Stimulated activated CD4-positive, alpha-beta T cell treated with anti-CD3 and anti-CD28 coated beads, TNF-alpha, amount 100 ng/mL, for 48 hours (primary cell): ENCODE measurements at places on chromosomes 3 and 15.

DNA sequence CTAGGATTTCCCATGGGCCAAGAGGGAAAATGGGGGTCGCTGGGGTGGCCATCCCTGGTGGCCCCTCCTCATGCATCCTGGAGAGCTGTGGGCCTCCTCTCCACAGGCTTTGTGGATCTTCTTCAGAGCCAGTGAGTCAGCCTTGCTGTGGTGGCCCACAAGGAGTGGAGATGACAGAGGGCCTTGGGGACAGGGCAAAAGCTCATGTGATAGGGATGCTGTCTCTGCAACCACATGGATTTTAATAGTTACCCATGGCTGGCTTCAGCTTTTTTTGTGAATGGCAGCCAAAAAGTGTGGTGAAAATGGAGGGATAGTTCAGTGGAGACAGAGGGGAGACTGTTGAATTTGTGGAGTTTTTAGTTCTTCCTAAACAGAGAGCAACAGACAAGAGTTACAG, 1.2 kb downstream of the TF start:
- no peak for DNase-seq

DNA sequence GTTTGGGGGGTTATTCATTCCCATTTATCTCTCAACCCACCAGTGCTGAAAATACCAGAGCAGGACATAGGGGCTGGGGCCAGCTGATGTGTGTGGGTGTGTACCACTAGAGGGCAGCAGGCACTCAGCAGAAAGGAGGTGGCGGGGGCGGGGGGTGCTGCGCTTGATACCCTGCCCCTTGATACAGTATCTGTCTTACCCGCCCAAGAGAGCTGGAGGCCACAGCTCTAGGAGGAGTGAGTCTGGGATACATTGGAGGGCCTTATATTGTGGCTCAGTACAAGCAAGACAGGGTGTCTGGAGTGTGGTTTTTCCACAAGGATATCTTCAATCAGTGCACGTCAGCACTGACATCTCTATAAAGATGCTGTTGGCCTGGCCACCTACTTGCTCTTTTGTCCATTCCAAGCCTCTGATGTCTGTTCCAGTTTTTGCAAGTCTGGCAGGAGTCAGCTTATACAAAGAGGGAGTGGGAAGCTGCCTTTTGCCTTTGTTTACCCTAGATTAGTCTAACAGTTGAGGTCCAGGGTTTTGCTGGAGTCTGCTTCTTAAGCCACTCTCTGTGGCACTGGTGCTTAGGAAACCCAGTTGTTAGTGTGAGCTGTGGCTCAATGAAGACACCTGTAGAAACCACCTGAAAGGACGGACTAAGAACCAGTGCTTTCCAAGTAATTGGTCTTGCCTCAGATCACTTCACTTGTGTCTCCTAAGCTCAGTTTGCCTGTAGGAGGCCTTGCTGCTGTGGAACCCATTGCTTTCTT, 1.5 kb upstream of the RBM15B start:
- DNase-seq, result no peak

- no peak for DNase-seq
These were observed 57.4 kb downstream of the TIGIT start for GRCh38 chr3:114351123-114351821.

DNA sequence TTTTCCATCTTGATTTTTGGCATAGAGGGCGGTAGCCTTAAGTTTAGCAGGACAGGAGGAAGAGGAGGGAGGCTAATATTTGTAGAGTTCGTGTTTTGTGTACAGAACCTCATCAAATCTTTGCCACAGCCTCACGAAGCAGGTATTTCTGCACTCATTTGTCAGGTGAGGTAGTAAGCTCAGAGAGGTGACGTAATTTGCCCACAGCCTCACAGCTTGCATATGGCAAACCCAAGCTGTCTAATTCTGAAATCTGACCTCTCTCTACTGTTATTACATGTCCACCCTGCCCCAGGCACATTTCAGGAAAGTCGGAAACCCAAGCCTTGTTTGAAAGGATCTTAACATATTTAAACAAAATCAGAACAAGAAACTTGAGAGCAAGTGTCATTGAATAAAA, 91.1 kb upstream of the TPM1 start:
- DNase-seq, result no peak

GRCh38 chr3:25945836-25946235, 155.9 kb downstream of the OXSM start:
- DNase-seq, result no peak

DNA sequence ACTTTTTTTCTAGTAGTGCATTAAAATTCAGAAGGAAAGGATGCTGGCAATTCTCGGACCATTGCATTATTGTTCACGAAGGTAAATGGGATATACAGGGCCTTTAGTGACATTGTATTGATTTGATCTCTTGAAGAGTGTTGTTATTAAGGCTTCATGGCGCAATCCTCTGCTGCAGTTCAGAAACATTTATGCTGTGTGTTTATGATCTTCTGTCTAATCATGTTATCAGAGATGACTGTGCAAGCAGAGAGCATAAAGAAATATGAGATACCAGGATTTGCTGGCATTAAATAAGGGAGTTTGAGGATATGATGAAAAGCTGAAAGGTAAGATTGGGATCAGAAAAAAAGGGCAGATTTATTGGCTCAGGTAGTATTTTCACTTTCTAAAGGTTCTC, 180.6 kb downstream of the EPHA6 start:
- DNase-seq, result no peak

- no peak for DNase-seq
These were observed 353.2 kb downstream of the AGBL1 start for GRCh38 chr15:86432861-86433260.

GRCh38 chr3:56593455-56594158, 36.6 kb downstream of the CCDC66 start:
- DNase-seq, result no peak

- DNase-seq, result no peak
These were observed 49.7 kb downstream of the CCK start for GRCh38 chr3:42216302-42216701.

GRCh38 chr15:70762469-70763119, 764 bp downstream of the UACA start:
- peak; percentile 9 for DNase-seq

DNA sequence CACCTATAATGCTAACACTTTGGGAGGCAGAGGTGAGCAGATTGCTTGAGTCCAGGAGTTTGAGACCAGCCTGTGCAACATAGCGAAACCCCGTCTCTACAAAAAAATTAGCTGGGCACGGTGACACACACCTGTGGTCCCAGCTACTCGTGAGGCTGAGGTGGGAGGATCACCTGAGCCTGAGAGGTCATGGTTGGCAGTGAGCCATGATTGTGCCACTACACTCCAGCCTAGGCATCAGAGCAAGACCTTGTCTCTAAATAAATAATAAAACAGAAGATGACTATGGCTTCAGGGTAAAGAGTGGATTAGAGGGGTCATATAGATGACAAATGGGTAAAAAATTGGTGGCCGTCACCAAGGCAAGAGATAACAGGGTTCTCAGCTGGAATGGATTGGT, 3.1 kb downstream of the SLC25A38 start:
- DNase-seq, result no peak

- DNase-seq, result no peak
These were observed 708 bp upstream of the GCHFR start for GRCh38 chr15:40762919-40763800.

GRCh38 chr3:46082849-46083248, 55.6 kb upstream of the XCR1 start:
- no peak for DNase-seq

GRCh38 chr15:36430726-36431265, 148.6 kb upstream of the CDIN1 start:
- DNase-seq, result no peak

DNA sequence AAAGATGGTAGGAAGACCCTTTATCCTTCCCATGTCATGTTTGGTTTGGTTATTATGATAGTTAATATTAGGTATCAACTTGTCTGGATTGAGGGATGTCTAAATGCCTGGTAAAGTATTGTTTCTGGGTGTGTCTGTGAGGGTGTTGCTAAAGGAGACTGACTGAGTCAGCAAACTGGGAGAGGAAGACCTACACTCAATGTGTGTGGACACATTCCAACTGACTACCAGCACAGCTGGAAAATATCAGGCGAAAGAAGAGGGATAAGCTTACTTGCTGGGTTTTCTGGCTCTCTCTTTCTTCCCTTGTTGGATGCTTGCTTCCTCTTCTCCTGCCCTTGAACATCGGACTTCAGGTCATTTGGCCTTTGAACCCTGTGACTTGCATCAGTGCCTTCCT, 1227.6 kb upstream of the EPHA6 start:
- DNase-seq, result no peak

GRCh38 chr3:88188436-88188835, 38.7 kb downstream of the C3orf38 start:
- DNase-seq, result no peak

DNA sequence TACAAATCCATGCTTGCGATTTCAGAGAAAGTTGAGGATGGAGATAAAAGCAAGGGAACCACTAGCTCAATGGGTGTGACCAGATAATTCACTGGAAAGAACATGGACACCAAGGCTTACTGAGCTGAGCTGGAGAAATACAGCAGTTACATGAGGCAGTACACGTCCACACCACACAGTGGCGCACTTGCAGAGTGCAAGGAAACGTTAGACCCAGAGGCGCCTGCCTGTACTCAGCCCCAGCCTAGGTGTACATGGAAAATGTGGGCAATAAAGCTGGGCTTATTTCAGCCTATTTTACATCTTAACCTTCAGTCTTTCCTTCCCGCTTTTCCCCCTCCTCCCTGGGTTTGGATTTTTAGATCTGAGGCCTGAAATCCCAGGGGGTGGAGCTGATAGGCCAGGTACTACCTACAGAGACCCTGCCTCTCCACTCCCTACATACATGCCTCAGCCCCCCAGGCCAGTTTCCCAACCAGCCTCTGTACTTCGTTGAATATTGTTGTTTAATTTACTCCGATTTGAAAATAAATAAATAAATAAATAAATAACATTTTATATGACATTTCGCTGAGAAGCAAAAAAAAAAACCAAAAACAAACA, 60.1 kb downstream of the PCOLCE2 start:
- peak; percentile 65 for DNase-seq

- no peak for DNase-seq
These were observed 490.5 kb upstream of the NR2F2 start for GRCh38 chr15:95840004-95840403.

DNA sequence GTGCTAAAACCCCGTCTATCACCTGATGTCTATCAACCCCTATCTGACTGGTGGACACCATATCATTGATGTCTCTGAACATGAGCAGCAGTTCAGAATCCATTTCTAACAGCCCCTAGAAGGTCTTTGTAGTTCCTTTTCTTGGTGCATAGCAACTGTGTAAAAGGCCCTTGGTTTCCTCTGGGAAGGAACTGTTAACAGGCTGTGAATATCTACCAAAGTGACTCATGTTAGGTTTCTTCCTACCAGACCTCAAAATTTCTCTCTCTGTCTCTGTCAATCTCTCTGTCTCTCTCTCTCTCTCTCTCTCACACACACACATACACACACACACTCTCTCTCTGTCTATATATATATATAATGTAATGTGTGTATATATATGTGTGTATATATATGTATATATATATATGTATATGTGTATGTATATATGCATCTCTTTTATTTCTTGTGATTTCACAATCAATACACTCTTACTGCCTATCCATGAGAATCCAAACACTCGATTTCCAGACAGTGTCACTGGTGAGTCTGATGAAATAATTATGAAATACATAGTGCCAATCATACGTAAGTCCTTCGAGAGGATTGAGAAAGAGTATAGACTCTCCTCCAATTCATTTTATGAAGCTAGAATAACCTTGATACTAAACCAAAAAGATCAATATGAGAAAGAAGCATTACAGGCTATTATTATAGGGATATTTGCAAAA, 335.9 kb upstream of the SLCO3A1 start:
- DNase-seq, result no peak

DNA sequence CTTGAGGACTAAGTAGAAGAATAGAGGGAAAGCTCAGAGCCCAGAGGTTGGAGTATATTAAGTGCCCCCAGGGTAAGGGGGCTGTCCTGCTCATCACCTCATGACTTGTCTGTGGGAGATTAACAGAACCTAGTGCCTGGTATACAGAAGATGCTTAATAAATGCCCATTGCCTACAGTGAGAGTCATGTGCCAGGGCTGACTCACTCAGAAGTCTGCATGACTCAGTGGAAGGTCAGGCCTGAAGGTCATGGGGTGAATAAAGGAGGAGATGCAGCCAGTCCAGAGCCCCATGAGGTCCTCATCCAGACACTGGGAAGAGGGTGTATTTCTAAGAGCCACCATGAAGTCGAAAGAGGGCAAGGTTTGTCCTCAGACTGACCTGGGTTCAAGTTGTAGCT, 62.5 kb upstream of the TLE3 start:
- DNase-seq, result no peak

DNA sequence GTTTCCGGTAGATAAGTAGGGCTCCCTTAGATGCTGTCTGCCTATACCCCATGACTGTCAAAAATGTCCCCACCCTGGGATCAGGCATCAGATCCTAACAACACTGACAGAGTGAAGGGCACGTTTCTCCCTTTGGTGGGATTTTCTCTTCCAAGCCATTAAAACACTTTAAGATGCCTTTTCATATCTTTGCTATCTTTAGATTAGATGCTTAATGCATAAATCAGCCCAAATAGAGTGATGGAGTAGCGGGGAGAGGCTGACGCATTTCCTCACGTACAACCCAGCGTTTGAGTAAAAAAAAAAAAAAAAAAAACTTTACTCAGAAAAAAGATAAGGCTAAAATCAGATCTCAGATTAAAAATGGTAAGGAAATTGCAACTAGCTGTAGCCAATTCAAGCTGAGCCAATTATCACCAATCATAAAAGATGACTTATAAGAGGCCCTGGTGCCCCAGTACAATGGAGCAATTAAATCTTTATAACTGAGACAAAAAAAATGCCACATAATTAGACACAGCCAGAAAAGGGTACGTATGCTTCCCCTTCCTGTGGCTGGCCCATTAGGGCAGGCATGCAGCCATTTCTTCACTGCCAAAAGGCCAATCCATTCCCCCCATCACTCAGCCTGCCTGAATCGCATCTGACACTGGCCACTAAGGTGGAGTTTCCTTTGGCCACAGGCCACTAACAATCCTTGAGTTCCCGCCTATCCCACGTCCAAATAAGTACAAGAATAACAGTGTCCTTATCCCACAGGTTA, 45.0 kb downstream of the RFTN1 start:
- DNase-seq, result no peak

DNA sequence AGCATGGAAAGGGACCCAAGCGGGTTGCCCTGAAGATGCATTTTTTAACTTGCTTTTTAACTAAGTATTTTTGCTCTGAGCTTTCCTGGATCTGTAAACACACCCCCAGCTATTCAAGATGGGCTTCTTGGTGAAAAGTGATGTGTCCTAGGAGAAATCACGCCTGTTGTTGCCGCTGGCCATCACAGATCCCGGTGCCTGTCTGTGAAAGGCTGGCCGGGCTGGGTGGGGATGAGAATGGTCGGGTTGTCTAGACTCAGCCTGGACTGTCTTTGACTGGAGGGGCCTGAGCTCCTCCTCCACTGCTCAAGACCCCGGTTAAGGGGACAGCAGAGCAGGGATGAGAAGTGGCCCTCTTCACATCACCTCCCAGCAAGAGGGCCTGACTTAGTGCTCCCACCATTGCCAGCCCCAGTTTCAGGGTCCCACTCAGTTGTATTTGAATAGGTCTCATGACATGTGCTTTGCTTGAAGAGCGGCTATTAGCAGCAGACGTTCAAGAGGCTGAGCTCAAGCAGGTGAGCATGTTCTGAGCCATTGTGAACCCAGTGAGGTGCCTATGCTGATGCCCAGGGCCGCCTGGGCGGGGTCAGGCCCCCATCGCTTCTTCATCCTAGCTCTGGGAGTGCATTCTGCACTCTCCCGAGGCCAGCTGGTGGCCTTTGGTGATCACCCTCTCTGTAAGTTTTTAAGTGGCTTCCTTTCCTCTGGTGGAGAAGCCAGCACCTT, 79.9 kb downstream of the IGF1R start:
- DNase-seq, result no peak

GRCh38 chr3:173109143-173109542, 31.9 kb downstream of the SPATA16 start:
- no peak for DNase-seq

- DNase-seq, result no peak
These were observed 66.0 kb upstream of the GOLIM4 start for GRCh38 chr3:168161696-168162095.
